Cerebellar cortex (tissue), 1 donor: ENCODE measurements at places on chromosomes 6 and 20.
A peak's percentile ranks its signal among the peaks of the same experiment; 100 is the strongest.

DNA sequence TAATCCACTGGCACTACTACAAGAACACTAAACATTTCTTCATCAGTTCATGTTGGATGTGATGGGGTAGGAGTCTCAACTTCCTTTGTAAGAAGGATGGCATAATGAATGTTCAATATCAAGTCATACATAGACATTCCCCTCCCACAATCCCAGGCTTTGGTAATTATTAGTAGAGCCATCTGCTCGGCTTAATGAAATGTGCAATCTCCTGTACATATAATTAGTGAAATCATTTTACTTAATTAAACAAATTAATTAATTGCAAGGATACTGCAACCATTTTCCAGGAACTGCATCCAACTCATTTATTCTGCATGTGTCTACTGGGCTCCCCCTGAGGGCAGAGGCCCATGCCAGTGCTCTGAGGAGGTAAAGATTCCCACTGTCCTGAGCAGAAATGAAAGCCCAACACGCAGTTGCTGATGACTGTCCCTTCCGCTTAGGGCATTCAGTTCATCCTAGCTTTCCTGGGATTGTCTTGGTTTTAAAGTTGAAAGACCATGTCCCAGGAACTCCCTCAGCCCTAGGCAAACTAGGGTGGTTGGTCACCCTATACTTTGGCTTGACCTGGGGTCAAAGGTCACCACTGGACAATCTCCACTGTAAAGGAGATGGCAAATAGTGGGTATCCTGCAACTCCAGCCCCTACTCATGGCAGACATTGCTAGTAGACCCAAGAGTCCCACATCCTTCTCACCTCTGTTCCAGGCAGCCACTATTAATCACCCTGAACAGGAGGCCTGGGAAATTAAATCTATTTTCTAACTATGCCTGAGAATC, 109.8 kb downstream of the TRERF1 start:
- peak; percentile 9 for DNase-seq

DNA sequence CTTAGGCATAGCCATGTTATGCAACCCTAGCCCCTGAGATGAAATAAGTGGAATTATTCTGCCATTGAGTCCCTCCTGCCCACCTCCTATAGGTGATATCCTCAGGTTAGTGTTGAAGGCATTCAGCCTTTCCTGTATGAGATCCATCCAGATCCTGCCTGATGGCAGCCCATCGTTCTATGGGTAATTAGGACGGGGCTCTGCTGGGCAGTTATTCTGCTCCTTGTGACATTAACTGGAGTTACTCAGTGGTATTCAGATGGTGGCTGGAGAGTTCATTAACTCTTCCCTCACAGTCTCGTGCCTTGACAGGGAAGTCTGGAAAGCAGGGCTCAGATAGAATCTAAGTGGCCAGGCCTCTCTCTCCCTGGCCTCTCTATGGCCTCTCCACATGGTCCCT, 9.3 kb upstream of the GMDS start:
- no peak for DNase-seq

GRCh38 chr20:31682927-31683326, 39.7 kb downstream of the BCL2L1 start:
- no peak for DNase-seq

DNA sequence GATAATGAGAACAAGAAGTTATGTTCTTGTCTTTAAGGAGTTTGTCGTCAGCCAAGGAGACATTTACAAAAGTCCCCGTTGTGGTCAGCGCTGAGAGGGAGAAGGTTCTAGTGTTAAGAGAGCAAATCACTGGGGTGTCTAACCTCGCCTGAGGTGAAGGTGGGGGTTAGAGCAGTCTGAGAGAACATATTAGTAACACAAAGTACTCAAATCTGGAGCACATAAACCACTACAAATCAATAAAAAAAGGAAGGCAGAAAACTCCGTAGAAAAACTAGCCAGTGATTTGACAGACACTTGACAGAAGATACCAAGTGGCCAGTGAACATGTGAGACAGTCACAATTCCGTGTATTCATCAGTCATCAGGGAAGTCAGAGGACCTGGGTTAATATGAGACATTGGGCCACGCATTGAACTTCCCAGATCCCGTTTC, 45.4 kb downstream of the CDS2 start:
- peak; percentile 27 for DNase-seq

DNA sequence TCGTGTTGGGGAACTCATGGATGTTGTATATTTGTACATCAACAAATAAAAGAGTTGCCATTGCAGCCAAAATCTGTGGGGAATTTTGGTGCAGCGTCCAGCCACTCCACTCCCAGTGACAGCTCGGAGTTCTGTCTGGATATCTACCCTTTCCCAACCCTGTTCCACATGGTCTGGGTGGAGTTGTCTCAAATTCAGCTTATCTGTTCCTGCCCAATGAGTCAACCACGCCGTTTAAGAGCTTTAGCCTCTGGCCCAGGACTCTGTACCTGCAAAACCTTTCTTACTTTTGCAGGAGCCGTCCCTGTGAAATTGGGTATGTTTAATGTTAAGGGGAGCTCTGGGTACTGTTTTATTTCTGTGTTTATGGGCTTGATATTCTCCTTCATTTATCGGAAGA, 33.9 kb upstream of the OVOL2 start:
- no peak for DNase-seq

GRCh38 chr6:155117256-155117655, 122.1 kb downstream of the TIAM2 start:
- no peak for DNase-seq

DNA sequence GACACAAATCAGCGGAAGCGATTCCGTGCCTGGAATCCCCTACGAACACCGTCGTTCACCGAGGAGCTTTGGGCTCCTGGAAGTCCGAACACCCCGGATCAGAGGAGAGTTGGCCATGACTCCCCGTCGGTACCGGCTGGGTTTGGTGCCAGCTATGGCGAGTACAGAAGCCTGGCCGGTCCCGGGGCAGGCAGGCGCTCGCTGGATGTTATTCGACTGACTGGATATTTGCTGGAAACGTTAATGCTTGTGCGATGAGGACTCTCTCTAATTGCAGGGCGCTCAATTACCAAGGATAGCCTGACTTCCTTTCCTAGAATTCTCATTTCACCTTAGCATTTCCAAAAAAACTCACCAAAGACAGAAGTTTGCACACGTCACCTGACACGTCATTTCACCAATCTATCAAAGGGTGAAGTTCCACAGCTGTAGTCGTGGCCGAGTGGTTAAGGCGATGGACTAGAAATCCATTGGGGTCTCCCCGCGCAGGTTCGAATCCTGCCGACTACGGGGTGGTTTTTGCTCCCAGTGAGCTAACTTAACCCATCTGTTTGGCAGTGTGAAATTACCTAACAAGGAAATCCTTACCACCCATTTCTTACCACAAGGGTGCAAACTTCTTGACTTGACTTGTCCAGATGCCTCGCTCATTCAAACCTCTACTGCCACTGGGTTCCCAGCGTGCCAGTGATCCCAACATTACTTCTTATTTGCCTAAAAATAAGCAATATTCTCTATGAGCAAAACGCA, 22.7 kb upstream of the ZNF184 start:
- DNase-seq, result peak; percentile 79

GRCh38 chr6:161226009-161226964, 47.6 kb downstream of the AGPAT4 start:
- DNase-seq, result no peak

DNA sequence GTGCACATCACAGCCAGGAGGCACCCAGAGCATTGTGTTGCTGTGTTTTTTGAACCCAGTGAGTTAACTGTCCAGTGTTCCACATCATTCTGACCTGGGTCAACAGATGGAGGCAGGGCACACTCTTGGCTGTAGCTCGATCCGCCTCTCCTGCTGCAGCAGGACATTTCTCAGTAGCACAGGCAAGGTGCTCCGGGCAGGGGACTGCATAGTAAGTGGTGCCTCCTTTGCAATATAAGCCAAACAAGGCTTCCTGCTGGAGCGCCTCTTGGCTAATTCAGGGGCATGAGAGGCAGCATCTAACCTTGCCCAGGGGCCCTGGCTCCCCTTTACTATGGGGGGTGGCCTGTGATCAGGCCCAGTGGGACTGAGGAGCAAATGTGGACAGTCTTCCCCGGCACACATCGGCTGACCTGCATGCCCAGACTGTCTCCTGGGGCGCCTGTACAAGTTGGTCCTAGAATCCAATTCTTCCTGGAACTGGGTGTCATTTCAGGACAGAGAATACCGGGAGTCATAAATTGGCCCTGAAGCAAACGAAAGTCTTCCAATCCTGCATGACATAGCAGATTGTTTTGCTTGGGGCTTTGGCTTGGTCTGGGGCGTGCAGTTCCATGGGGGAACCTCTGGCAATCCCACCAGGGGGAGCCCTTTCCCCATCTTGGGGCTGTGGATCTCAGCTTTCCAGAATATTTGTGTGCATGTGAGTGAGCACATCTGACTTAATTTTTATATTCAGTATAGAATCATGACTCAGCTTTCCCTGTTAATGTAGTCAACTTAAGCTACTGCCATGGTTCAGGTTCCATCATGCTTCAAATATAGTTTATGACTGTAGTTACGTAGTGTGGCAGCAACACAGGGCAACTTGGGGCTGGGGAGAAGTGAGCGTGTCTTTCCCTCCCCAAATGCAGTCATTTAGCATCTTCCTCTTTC, 56.0 kb upstream of the DDR1 start:
- DNase-seq, result peak; percentile 90

GRCh38 chr20:10984913-10985312, 311.1 kb upstream of the JAG1 start:
- DNase-seq, result no peak

GRCh38 chr20:62367633-62368391, 700 bp upstream of the LAMA5 start:
- DNase-seq, result peak; percentile 44

GRCh38 chr20:313948-314347, 11.4 kb upstream of the SOX12 start:
- DNase-seq, result no peak

GRCh38 chr6:169520104-169520503, 181.7 kb downstream of the WDR27 start:
- peak; percentile 4 for DNase-seq

DNA sequence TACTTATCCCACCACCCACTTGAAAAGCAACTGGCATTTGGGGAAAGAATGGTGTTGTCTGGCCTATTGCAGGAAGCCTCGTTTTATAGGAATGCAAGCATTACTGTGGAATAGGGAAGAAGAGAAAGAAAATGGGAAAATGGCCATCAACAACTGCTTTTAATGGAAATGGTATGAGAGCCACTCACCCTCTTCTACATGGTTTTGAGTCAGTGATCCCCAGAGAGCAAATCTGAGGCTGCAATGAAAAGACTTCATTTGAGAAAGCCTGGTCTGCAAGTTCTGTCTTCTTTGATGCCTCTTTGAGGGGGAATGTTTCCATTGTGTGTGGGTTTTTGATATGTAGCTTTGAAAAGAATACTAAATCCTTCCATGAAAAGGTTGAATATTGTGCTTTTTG, 172.3 kb upstream of the HDDC2 start:
- DNase-seq, result no peak

DNA sequence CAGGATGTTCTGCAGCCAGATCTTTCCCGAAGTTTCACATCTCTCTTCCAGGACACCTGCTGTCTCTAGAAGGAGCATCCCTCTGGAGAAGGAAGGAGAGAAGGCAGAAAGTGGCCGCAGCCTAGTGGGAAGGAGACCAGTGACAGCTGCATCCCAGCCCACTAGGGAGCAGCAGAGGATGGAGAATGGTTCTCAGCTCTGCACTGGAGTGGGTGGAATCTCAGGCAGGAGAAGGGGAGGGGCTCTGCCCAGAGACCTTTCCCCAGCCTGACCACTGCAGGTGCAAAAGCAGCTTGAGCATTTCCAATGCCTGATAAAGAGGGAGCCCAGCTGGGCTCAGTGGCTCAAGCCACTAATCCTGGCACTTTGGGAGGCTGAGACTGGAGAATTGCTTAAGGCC, 32.3 kb downstream of the NCR2 start:
- peak; percentile 66 for DNase-seq

GRCh38 chr6:149131891-149132290, 185.6 kb upstream of the TAB2 start:
- DNase-seq, result no peak

GRCh38 chr6:46719099-46719498, 16.1 kb downstream of the PLA2G7 start:
- no peak for DNase-seq

DNA sequence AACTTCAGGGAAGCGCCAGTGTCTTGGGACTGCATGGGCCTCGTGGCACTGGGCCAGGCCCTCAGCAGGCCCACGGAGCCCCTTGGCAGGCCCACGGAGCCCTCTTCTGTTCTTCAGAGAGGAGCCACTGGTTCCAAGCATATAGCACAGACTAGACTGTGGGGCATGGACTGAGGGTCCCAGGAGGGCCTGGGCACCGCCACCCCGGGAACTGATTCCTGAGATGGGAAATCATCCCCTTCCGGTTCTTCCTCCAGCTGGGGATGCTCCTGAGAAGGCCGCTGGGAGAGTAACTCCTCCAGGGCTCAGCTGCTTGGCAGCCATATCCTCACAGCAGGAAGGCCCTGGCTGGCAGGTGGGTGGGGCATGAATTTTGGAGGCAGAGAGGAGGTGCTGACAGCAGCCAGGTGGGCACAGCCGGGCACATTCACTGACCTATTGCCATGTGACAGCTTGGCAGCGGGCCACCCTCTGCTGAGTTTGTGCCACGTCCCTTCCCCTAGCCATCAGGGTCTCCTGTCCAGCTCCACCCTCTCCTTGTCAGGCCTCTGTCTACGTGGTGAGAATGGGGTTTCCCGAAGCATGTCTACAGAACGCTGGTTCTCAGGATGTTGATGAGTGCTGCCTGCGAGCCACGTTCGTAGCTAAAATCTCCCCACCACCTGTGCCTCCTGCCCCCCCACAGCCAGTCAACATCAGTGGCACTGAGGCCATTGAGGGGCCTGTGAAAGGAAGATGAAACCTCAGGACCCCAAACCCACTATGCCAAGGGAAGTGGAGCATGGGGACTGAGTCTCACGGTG, 152.1 kb downstream of the TAF4 start:
- DNase-seq, result no peak
